Kidney (tissue), 22 donors: ENCODE measurements at places on chromosomes 2 and 18.
A peak's percentile ranks its signal among the peaks of the same experiment; 100 is the strongest.

DNA sequence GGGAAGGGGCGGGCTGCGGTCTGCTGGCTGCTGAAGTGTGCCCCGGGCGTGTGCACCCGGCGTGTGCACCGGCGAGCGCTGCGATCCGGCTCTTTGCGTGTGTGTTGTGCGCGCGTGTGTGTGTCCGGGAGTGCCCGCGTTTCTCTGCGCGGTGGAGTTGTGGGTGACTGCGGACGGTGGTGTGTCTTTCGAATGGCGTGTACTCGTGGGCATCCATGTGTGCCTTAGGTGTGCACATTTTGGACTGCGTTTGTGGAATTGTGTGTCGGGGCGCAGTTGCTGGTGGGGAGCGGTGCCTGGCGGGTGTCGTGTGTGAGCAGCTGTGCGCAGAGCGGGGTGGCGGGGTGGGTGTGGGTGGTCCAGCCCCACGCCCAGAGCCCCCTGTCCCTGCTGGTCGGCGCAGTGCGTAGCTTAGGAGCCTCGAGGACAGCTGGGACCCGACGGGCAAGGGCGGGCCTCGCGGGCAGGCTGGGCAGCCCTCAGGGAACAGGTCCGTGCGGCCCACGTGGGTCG is 533 bp downstream of the HPCAL1 start:
- no peaks in the 10 kb centered on the region for H3K36me3 ChIP-seq
- DNase-seq, result peak; percentile 82
- no peaks in the 10 kb centered on the region for H3K4me1 ChIP-seq
- H3K4me3 ChIP-seq, result peak overlapping the region; percentile 95

DNA sequence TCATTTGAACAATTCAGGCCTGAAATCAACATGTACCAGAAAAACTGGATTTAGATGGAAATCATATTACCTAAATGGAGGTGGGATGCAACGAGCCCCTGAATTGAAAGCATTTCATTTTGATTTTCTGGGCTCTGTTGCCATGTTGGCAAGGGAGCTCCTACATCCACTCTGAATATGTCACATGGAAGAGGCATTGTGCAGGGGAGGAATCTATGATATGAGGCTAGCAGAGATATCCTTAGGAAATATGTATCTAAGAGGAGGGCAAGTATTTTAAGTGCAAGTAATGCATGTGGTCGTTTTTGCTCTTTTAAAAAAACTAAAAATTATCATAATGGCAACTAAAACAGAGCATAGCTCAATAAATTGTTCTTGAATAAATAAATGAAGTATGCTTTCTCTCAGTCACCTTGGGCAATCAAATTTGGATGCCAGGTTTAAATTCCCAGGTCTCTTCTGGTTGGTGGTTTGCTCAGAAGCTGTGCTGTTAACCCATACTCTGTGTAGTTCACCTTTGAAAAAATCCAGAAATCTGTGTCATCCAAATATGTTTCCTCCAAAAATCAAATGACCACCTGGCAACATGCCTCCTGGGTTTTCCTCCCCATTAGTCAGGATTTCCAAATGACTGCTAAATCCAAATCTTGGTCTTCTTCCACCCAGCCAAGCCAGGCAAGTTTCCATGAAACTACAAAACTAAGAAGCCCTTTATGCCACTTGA is 6.5 kb upstream of the LGALSL start:
- H3K4me1 ChIP-seq, result no peaks in the 10 kb centered on the region
- no peak overlapping the region for H3K27ac ChIP-seq
- H3K36me3 ChIP-seq, result no peaks in the 10 kb centered on the region
- no peaks in the 10 kb centered on the region for H3K27me3 ChIP-seq
- no peak overlapping the region for H3K4me3 ChIP-seq

GRCh38 chr2:76625101-76625500 is 897.1 kb downstream of the LRRTM4 start:
- no peaks in the 10 kb centered on the region for H3K27me3 ChIP-seq
- H3K27ac ChIP-seq, result no peak overlapping the region
- no peaks in the 10 kb centered on the region for H3K36me3 ChIP-seq
- DNase-seq, result no peak
- H3K4me3 ChIP-seq, result no peak overlapping the region

GRCh38 chr2:86072271-86072858 is 33.3 kb downstream of the POLR1A start:
- DNase-seq, result peak; percentile 24
- peaks cover 36% of the 10 kb centered on the region for H3K36me3 ChIP-seq

DNA sequence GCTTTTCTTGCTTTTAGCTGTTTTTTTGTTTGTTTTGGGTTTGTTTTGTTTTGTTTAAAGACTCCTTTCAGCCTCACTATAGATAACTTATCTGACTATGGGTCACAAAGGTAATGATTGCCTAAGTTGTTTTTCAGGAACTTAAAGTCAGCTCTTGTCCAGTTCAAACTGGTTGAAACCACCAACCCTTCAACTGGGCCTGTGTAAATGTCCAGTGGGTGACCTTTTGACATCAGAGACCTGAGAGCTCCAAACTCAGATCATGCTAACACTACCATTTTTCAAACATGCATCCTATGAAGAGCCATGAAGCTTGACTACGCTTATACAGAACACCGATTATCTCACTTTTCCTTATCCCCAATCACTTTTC is 144.6 kb upstream of the RMP24 start:
- no peaks in the 10 kb centered on the region for H3K4me1 ChIP-seq
- DNase-seq, result no peak
- H3K36me3 ChIP-seq, result no peaks in the 10 kb centered on the region
- no peak overlapping the region for H3K4me3 ChIP-seq
- no peak overlapping the region for H3K27ac ChIP-seq

- peak overlapping the region; percentile 91 for H3K27ac ChIP-seq
- H3K36me3 ChIP-seq, result no peaks in the 10 kb centered on the region
- H3K4me3 ChIP-seq, result peak overlapping the region; percentile 100
- no peaks in the 10 kb centered on the region for H3K27me3 ChIP-seq
Observed at GRCh38 chr2:61853086-61853846, 594 bp downstream of the FAM161A start.

- no peak overlapping the region for H3K27ac ChIP-seq
- no peaks in the 10 kb centered on the region for H3K4me1 ChIP-seq
- H3K4me3 ChIP-seq, result no peak overlapping the region
- no peaks in the 10 kb centered on the region for H3K27me3 ChIP-seq
- DNase-seq, result no peak
Observed at GRCh38 chr2:229170916-229171315, 100.2 kb downstream of the PID1 start.
